Stimulated activated CD4-positive, alpha-beta T cell treated with anti-CD3 and anti-CD28 coated beads, Interleukin-1b, Interleukin-23, amount 100 ng/mL, for 24 hours (primary cell): ENCODE measurements at places on chromosomes 7 and 10.

DNA sequence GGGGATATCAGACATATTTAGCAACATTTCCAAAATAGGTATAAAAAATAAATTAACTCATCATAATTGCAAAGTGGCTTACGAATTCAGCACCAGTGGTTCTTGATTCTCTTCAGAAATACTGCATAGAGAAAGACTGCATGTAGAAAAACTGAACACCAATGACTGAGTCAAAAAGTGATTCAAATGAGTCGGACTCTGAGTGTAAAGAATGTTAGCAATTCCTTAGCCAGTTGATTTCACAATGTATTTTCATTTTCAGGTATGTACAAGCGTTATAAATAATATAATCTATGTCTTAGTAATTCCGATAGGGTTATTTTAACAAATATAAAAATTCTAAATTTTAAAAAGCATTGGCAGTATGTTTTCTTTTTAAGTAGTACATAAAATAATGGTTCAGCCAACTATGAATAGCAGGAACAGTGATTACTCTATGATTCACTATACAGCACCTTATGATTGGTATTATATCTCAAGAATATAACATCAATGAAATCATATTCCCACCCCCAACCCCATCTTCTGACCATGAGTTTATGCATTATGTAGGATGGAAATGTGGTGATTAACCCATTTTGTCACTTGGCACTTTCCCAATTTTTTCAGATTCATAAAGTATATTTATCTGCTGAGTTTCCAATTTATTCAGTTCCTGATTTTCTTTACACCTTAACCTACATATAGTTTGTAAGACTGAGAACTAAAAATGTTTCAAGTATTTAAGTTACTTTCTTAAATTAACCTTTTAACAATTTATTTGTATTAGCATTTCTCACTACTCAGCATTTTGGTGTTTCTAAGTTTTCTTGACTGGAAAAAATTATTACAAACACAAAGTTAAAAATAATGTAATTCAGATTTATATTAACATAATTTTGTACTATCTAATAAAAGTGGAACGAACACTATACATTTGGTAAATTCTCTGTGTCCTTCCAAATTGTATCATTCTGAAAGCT lies 33.9 kb downstream of the DNAJC1 start:
- no peak for DNase-seq

GRCh38 chr7:85306115-85306514 lies 119.3 kb upstream of the SEMA3D start:
- DNase-seq, result no peak

DNA sequence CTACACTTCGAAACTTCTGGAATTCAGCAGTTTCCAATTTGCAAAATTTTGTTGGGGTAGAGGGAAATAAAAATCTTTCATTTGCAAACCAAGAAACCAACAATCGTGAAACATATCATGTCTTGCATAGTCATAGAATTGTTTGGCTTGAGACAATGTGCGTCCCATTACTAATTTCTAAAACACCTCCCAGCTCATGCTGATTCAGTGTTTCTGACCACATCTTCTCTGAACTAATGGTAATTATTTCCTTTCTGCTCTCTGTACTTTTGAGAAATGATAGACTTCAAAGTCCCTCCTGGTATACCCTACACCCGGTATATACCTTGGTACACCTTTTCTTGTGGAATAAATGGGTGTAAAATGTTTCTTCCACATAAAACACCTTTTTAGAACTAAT lies 41.8 kb upstream of the TSPAN13 start:
- DNase-seq, result no peak

DNA sequence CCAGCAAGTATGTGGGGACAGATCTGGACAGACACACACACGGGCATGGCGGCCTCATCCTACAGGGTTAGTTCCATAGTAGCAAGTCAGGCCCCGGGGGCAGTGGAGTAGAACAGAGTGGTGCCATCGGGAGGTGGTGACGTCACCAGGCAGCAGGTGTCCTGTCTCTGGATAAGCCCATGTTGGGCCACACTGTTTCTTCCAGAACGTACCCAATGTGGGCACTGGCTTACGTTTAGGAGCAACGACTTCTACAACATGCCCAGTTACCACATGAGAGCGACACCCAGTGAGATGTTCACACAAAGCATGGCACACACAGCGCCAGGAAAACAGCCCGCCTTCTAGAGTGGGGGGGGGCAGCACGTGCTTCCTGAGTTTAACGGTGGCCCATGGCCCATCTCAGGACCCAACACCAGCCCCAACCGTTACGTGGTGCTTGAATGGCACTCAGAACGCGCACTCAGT lies 67.8 kb downstream of the CTBP2 start:
- no peak for DNase-seq

DNA sequence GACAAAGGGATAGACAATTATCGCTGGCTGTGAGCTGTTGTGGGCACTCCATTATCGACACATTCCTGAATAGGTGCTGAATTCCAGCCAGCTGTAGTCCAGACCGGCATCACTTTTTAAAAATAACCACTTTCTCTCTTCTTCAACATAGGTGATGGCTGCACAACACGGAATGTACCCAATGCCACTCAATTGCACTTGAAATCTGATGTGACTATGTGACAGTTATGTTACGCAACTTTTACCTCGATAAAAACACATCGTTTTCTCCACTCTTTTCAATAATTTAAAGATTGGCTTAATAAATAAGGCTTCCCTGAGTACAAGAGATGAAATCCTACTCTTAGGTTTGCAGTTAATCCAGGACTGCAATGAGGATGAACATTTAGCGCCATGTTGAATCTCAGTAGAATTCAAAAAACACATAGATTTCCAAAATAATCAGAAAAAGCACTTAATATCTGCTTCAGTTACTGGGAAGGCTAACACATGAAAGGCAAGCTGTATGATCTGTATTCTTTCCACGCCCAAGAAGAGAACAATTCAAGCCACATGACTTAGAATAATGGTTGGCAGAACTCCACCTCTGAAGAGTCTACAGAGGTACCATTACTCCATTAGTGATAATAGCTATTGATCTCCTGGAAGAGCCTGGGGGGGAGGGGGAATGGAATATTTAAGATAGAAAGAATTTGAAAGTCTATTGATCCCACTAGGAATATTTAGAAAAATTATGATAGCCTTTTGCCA lies 3.6 kb downstream of the YWHAG start:
- DNase-seq, result no peak

DNA sequence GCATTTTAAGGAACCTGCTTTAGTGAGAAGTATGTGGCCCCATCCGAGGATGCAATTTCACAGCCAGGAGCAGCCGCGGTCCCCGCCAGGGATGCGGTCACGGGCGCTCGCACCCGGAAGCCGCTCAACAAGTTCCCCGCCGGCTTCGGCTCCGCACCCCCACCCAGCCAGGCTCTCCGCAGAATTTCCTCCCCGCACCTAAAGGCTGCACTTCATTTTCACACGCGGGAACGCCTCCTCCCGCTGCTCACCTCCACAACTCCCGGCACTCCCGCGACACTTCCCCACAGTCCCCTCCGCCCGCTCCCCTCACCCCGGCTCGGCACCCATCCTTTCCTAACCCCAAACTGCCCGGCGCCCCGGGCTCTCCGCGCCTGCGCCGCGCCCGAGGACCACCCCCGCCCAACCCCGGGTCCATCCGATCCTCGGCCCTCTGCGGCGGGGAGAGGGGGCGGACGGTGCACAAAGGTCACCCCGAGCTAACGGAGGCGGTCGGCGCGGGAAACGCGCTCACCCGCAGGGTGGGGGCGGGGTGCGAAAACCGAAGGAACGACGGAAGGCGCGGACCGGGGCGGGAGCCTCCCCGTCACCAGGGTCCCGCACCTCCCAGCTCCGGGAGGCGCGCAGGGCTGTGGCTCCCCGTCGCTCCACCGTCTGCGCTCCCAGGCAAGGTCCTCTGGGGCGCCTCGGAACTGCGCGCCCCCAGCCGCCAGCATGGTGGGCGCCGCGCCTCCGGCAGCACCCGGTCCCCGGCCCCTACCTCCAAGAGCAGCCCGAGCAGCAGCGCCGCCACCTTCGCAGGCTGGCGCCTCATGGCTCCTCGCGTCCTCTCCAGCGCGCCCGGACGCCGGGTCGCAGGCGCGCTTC lies 558 bp downstream of the VOPP1 start:
- DNase-seq, result peak; percentile 36

DNA sequence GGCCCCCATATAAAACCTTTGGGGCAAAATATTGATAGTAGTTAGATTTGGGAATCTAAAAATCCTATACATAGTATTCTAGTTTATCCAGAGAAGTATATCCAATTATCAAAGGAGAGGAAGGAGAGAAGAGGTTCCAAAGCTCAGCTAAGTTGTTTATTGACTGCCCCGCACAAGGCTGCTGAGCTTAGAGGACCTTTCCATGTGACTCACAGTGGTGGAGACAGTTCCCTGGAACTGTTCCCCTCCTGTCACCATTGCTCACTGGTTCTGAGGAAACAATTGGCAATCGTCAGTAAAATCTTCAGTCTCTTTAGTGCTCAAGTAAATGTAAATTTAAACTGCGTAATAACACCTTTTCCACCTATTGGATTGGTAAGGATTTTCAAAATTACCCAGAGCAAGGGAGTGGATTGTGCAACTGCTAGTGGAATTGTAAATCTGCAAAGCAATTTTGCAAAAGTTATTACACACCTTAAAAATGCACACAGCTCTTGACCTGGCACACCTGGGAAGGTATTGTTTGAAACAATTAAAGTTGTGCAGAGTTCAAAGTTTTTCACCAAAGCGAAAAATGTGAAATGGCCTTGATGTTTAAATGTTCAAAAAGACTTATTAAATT lies 63.1 kb downstream of the EEPD1 start:
- no peak for DNase-seq

GRCh38 chr7:9307131-9307530 lies 873.7 kb downstream of the NXPH1 start:
- no peak for DNase-seq

DNA sequence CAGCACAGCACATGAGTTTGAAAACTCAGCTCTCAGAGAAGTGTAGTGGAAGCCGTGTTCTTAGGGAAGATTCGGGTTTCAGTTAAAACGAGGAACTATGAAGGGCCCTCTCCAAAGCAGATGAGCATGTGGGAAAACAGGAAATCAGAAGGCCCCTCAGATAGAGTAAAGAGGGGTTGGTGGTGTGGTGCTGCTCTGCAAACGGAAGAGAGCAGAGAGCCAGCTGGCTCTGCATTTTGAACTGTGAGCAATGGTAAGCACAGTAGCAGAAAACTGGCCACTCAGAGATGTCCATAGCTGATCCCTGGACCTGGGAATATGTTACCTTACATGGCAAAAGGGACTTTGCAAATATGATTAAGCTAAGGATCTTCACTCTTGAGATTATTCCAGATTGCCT lies 27.9 kb upstream of the CUL1 start:
- DNase-seq, result no peak

DNA sequence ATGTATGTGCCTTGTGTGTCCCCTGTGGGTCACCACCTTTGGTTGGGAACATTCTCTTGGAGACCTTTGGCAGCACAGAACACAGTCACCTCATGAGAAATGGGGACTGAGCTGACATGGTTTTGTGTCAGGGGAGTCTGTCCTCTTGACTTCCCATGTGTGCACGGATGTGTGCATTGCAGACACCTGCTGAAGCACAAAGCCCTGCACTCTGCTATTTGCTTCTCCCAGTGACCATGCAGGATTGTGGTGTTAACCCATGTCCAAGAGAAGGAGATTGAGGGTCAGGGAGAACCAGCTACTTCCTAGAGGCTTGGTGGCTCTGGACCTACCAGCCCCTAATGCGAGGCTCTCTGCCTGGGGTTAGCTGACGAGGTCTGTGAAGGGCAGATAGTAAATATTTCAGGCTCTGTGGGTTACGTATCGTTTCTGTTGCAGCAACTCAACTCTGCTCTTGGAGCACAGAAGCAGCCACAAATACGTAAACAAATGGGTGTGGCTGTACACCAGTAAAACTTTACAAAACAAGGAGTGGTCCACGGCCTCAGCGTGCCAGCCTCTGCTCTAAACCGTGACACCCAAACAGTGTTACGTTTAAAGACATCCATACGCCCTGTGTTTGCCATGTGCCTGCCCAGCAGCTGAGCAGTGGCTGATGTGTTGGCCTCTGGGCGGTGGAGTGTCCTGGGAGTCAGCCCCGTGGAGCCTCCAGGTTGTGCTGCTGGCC lies 51.7 kb downstream of the ADCY1 start:
- no peak for DNase-seq

- DNase-seq, result no peak
Observed at GRCh38 chr7:90710466-90710850, 114.3 kb downstream of the CDK14 start.

- no peak for DNase-seq
Observed at GRCh38 chr10:75427951-75428350, 3.5 kb upstream of the LRMDA start.

DNA sequence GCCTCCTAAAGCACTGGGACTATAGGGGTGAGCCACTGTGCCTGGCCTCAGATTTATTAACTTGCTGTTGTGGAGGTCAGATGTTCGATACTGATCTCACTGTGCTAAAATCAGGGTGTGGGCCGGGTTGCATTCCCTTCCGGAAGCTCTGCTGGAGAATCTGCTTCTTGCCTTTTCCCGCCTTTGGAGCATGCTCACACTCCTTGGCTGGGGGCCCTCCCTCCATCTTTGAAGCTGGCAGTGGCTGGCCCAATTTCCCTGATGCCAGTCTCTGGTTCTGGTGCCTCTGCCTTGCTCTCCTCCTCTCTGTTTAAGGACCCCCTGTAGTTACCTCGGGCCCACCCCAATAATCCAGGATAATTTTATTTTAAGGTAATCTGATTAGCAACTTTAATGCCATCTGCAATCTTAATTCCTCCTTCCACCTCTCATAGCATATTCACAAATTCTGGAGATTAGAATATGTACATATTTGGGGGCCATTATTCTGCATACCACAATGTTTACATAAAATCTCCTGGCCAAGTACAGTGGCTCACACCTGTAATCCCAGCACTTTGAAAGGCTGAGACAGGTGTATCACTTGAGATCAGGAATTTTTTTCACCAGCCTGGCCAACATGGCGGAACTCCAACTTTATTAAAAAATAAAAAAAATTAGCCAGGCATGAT lies 7.9 kb upstream of the PITRM1 start:
- DNase-seq, result no peak

DNA sequence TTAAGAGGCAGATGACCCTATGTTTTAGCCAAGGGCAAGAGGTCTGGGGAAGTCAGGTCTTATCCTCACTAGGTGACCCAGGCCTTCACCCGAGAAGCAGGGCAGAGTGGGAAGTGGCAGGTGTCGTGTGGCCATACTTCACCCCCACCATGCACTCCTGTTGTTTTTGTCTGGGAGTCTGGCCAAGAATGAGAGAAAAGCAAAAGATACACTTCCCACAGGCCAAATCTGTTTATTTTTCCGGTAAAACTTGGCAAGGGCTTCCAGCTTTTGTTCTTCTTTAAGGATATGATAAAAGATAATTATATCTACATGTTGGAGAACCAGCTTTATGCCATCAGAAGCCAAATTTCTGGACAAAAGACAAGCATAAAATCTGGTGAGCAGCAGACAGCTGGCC lies 137.4 kb upstream of the CDC14C start:
- DNase-seq, result no peak

DNA sequence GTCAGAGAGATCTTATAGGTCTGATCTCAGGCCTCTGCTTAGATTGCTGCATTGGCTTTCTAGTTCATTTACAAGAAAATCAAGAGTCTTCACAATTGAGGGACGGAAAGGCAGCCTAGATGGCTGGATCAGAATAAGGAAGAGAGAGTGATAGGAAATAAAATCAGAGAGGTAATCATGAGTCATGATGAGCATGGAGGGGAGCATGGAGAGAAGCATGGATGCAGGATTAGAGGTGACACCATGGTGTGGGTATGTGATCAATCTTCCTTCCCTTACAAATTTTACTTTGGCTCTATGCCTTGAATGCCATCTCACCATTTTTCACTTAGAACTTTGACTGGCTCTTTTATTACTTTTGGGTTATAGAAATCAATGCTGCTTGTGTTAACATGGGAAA lies 1.4 kb downstream of the BCCIP start:
- no peak for DNase-seq

GRCh38 chr7:96676919-96677318 lies 32.7 kb downstream of the SEM1 start:
- DNase-seq, result no peak
